ENCODE measurements at places on chromosomes 3 and 15.
A peak's percentile ranks its signal among the peaks of the same experiment; 100 is the strongest.

GRCh38 chr15:94858920-94859319, 627.6 kb downstream of the MCTP2 start:
- DNase-seq = no peak

DNA sequence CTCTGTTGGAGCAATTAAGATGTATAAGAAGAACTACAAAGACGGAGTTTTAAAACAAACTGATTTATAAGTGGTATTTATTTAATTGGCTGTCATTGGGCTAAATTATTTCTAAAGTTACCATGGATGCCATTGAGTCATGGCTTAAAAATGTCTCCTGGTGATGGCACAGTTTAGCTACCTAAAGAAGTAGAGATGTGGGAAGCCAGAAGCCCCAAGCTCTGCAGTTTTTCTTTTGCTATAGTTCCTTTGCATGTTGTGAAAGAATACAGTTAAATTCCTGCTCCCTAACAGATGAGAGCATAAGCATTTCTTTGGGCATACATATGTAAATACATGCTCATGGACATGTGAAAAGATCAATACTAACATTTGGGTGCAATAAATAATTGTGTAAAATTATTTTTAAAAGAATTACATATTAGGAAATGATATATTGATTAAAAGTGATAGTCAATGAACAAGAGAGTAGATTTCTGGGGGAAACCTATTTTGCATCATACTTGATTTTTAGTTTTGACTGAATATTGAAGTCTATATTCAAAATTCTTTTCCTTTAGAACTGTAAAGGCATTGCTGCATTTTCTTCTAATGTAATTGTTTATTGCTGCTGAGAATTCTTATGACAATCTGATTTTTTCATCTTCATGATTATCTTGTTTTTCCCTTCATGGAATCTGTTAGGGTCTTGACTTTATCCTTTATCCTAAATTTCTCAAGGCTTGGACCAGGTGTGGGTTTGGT, 2.1 kb downstream of the OPA1 start:
- no peak for DNase-seq

GRCh38 chr15:45871121-45871855, 236.5 kb downstream of the SQOR start:
- no peak for DNase-seq

GRCh38 chr3:15204005-15204404, 2.0 kb upstream of the CAPN7 start:
- DNase-seq = no peak

GRCh38 chr15:38228618-38229017, 24.0 kb upstream of the SPRED1 start:
- DNase-seq = no peak

- no peak for DNase-seq
These were observed 612 bp upstream of the TBL1XR1 start for GRCh38 chr3:177197727-177198460.

GRCh38 chr3:81758275-81758674, 3.2 kb downstream of the GBE1 start:
- no peak for DNase-seq

DNA sequence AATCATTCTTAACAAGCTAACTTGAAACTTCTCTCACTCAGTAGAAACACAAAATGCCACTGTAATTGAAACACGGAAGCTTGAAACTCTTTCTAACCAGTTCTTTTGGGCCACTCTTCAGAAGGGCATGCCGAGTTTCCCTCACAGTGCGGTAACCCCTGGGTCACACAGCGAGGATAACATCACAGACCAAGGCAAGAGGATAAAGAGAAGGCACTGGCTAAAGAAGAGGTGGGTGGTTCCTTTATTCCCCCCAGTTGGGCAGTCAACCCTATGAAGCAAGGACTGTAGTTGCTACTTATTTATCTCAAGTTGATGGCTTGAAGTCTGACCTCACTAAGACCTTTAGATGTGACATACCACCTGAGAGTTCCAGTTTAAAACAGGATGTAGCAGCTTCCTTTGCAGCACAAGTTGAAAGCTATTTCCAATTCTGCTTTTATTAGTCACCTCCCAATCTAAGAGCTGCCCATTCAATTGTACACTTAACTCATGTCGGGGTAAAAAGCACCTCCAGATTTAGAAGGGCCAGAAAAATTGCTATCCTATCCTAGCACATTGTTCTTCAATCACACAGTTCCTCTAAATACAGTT, 272.4 kb downstream of the TIGIT start:
- DNase-seq = no peak

DNA sequence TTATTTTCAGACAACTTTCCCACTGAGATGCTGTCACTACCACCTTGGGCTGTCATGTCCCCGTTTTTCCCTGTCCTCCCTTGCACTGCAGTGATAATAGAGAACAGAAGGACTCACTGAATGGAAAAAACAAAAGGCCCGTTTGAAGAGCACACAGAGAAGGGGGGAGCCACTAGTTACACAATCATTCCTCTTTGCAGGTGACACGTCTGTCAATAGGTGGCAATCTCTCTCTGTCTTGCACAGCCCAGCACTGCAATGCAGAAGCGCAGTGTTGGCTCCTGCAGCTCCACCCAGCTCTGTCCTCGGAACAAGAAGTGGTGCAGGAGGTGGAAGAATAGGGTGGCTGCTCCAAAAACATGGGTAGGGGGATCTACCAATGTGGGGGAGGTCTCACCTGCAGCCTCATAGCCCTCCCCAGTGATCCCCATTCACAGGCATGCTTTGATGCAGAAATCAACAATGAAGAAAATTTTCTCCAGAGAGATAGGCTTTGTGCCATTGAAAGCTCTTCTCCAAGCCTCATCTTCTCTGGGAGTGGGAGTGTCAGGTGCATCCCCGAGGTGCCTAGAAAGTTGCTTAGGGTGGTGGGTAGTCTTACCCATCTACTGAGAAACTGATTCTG, 31.8 kb downstream of the FSTL1 start:
- DNase-seq = peak; percentile 60

GRCh38 chr15:40978562-40978961, 25.3 kb downstream of the CHAC1 start:
- no peak for DNase-seq

GRCh38 chr15:86135041-86135440, 55.4 kb downstream of the AGBL1 start:
- no peak for DNase-seq

GRCh38 chr3:180646187-180646790, 33.0 kb downstream of the CCDC39 start:
- no peak for DNase-seq

GRCh38 chr15:47744973-47745372, 27.7 kb downstream of the SEMA6D start:
- no peak for DNase-seq

- DNase-seq = no peak
These were observed 21.5 kb downstream of the CIAO2A start for GRCh38 chr15:64071931-64072765.

DNA sequence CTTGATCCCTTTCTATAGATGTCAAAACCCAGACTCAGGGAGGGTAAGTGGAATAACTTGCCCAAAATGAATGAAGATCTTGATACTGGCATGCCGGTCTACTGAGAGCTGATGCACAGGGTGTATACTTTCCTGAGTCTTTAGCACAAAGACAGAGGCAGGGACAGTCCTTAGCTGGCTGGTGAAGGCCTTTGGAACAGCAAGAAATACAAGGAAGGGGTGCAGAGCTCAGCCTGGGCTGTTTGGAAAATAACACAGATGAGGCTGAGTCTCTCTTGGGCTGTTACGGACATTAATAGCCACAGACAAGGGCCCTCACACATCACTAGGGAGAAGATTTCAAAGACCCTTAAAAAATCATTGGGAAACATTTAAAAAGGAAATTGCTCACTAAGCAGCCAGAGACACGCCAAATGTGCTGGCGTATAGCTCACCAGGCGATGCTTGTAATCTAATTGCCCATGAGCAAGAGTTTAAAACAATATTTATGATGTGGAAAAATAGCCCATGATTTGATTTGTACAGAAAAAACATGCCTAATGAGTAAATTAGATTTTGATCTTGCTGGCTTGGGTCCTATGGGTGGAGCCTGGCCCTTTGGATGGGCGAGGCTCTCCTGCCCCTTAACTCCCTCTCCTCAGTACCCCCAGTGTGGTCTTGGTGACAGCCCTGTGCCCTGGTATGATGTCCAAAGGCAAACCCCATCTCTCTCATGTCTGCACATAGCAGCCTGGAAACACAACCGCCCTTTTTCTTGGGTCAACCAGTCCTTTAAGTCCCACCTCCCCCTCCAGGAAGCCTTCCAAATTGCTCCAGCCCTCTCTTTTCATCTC, 81.8 kb upstream of the MRPS22 start:
- DNase-seq = no peak

DNA sequence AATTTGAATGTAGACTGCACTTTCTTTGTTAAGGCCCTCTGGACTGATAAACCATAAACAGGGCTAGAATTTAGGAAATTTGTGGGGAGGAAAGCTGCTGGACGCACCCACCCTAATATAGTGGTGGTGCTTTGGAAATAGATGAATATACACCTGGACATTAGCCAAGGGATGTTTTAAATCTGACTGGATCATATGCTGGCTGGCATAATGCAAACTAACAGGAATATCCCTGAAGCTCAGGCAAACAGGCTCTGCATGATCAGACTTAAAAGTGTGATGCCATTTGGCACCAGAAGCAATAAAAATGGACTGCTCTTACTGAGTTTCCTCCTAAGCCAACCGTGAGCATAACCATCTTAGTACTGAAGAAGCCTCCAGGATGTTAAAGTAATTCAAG, 465.8 kb upstream of the ROBO1 start:
- no peak for DNase-seq

- no peak for DNase-seq
These were observed 44.6 kb downstream of the EIF4E3 start for GRCh38 chr3:71680603-71681002.

- no peak for DNase-seq
These were observed 76.4 kb downstream of the HES1 start for GRCh38 chr3:194212161-194212844.

DNA sequence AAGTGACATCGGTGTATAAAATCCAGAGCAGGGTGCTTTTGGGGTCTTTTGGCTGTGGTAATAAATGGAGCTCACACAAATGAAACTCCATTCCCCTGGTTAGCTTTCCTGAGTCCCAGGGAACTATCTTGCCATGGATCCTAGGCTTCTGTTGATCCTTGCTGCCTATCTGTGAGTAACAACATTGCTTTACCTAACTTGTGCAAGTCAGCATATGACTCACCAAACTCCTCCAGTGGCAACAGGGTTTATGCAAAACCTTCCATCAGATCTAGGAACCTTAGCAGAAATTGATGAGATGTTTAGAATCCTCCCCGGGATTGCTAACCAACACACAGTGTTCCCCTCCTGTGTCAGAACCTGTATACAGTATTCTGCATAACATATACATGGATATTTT, 105.4 kb downstream of the SCAPER start:
- DNase-seq = no peak

DNA sequence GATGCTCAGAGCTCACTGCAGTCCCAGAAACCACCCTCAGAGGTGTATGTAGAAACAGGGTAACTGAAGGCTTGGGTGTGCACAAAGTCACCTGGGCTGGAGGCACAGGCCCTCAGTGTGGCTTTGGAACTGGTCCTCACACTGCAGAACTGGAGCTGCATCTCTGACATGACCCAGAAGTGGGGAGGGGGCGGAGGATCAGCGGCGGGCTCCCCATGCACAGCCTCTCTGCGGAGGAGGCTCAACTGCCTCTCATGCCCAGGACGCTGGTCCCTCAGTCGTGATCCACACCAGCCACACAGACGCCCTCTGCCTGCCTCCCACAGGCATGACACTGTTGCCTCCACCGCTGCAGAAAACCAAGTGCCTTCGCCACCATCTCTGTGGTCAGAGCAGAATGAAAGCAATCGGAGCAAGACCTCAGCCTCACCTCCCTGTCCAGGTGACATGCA, 73.7 kb downstream of the TM2D3 start:
- no peak for DNase-seq

- DNase-seq = no peak
These were observed 183.9 kb downstream of the PDCD6IP start for GRCh38 chr3:33982269-33982798.

DNA sequence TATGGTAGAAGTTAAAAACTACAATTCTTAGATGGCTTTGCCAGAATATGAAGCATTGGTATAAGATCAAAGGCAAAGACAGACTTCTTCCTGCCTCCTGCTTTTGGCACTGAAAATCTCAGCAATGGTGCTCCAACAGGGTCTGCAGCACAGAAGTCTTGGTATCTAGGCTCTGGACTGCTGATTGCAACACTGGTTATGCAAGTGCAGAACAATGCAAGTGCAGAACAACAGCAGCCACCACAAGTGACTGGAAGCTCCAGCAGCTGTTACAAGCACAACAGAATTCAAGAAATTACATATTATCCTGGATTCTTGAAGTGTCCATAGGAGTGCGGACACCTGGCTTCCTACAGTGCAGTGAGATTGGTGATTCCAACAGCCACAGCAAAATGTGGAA, 33.7 kb downstream of the ZBTB20 start:
- no peak for DNase-seq

- DNase-seq = no peak
These were observed 195.6 kb downstream of the CTNNB1 start for GRCh38 chr3:41394896-41395295.

- no peak for DNase-seq
These were observed 39.6 kb downstream of the TMOD3 start for GRCh38 chr15:51869060-51869421.

GRCh38 chr3:158127250-158128219, 17.6 kb downstream of the RSRC1 start:
- no peak for DNase-seq

DNA sequence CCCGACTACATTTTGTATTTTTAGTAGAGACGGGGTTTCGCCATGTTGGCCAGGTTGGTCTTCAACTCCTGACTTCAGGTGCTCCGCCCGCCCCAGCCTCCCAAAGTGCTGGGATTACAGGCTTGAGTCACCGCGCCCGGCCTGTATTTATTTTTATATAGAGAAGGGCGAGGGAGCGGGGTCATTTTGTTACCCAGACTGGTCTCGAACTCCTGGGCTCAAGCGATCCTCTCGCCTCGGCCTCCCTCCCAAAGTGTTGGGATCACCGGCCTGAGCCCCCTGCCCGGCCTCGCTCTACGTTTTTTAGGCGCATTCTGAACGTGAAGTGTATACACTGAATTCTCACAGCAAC, 514 bp upstream of the PPP4R2 start:
- DNase-seq = no peak

- no peak for DNase-seq
These were observed 29.8 kb upstream of the FAM98B start for GRCh38 chr15:38424101-38424552.

GRCh38 chr3:21533002-21533401, 218.0 kb downstream of the ZNF385D start:
- no peak for DNase-seq

- no peak for DNase-seq
These were observed 14.0 kb downstream of the VGLL4 start for GRCh38 chr3:11629716-11630115.

Data from NCI-H1436 treated with DMSO at 0.1 percent for 48 hours (cell line).